ENCODE measurements at places on chromosomes 4 and X.

DNA sequence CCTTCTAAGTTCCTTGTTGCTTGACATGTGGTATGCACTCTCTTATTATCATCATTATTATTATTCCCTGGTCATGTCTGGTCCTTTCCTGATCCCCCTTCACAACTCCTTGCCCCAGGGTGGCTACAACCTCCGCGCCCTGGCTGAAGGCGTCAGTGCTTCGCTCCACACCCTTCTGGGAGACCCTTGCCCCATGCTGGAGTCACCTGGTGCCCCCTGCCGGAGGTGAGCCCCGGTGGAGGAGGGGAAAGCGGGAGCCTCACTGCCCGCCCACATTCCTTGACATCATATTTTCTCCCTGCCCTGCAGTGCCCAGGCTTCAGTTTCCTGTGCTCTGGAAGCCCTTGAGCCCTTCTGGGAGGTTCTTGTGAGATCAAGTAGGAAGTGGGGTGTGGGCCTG is 11.0 kb upstream of the ERAS start:
- DNase-seq = no peak

DNA sequence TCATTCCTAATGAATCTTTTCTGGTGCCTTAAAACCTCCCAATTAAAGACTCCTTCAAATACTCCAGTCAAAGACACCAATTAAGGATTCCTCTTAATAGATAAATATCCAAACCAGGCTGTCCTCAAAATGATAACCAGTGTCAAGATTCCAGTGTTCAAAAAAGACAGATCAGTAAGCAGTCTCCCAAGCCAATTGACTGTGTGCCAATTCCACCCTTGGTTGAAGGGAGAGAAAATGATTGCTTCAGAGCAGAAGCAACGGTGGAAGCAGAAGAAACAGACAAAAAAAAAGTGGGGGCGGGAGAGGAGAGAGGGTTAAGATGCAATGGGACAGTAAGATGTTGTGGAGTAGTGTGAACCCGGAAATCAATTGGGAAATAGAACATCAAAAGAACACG is 216.0 kb upstream of the FTHL17 start:
- DNase-seq = no peak

GRCh38 chrX:118974088-118974907 is at the start of gene LONRF3:
Gene LONRF3 (plus strand): TSS chrX:118974618. CDS start chrX:118974781, 163 bp downstream.
- peak; percentile 67 for DNase-seq

DNA sequence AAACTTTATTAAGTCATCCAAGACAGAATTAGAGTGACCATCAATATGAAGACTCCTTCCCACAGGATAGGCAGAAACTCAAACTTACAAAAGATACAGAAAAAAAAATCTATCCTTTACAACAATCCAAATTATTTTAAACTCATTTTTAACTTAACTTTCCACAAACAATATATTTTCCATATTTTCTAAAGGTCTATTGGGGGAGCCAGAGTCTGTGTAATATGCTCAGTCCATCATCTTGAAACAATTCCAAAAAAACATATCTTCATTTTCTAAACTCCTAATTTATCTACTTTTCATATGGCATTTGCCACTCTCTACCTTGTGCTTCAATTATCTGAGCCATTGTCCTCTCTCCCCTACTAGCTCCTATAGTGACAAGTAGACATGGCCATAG is 378.1 kb downstream of the PDGFC start:
- DNase-seq = no peak

- no peak for DNase-seq
Measured at GRCh38 chrX:45198706-45199105, 2.0 kb downstream of the DIPK2B start.

DNA sequence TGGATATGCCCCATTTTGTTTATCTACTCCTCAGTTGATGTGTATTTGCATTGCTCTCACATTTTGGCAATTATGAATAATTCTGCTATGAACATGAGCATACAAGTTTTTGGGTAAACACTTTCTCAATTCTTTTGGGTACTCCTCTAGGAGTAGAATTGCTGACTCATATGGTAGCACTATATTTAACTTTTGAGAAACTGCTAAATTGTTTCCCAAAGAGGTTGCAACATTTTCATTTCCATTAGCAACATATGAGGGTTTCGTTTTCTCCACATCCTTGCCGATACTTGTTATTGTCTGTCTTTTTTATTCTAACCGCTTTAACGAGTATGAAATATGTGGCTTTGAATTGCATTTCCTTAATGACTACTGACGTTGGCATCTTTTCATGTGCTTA is 185.4 kb downstream of the TSPAN5 start:
- no peak for DNase-seq

GRCh38 chr4:119570401-119570800 is 58.2 kb downstream of the PDE5A start:
- DNase-seq = no peak

DNA sequence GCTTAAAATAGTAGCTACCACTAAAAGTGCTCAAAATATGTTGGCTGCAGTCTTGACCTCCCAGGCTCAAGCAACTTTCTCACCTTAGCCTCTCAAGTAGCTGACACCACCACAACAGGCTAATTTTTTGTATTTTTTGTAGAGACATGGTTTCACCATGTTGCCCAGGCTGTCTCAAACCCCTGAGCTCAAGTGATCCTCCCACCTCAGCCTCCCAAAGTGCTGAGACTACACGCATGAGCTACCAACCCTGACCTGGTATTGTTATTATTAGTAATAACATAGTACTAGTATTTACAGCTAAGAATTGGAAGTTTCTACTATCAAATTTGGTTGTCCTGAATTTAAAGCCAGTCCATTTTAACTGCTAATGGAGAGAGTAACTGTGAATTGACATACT is 18.0 kb downstream of the STAP1 start:
- DNase-seq = no peak

DNA sequence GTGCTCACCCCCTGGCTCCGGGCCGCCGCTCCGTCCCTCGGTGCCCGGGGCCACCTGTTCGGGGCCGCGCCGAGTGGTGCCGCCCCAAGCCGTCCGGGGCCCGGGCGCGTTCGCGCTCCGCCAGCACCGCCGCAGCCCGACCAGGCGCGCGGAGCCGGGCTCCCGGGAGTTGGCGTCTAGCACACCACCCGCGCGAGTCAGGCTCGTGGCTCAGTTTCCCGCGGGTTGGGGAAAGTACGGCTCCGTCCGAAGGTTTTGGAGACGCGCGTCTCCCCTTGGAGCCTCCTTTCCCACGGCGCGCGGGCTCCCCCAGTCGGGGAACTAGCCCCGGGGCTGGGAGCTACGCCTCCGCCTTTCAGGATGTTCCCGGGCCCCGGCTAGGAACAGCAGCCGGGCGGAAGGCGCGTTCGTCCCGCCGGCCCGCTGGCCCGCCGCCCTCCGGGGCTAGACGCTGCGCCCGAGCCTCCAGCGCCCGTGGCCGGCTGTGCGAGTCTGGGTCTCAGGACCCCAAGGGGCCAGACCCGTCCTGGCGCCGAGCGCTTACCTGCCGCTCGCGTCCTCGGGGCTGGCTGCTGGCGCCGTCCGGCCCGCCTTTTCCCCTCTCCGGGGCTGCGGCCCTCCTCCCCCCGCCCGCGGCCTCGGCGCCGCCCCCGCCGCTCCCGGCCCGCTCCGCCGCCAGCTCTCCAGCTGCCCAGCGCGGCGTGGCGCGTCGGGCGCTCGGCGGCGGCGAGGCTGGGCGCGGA is at the start of gene ADGRG2:
Gene ADGRG2, minus strand, starts transcription at position 571 of the 743 bp plus-strand sequence. CDS start 53,634 bp downstream, outside the sequence.
- DNase-seq = peak; percentile 48

- DNase-seq = no peak
Measured at GRCh38 chr4:66568431-66568830, 898.1 kb upstream of the EPHA5 start.

- DNase-seq = no peak
Measured at GRCh38 chr4:171524903-171525302, 288.3 kb upstream of the GALNTL6 start.

DNA sequence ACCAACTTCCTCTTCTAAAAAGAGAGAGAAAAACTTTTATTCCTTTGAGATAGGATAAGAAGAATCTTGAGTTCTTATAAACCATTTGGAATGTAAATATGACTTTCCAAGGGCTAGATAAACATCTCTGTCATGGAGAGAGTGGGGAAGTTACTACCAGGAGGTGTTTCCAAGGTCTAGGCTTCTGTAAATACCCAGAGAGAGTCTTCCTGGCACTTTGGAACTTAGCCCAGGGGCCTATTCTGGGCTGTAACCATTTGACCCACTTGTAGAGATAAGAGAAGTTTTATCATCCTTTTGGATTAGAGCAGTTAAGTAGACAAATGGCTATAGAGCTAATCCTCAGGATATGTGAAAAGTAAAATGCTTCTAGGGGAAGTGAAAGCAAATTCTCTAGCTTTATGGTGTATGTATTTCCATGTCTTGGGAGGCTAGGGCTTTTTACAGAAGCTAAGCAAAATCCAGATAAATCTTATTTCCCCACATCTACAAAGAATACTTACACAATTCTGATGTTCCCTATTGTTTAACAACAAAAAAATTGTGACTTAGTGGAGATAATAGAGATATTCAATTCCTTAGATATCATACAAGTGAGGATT is 51.1 kb downstream of the MCUB start:
- no peak for DNase-seq

- peak; percentile 37 for DNase-seq
Measured at GRCh38 chrX:14712096-14712495, 160.8 kb downstream of the FANCB start.

DNA sequence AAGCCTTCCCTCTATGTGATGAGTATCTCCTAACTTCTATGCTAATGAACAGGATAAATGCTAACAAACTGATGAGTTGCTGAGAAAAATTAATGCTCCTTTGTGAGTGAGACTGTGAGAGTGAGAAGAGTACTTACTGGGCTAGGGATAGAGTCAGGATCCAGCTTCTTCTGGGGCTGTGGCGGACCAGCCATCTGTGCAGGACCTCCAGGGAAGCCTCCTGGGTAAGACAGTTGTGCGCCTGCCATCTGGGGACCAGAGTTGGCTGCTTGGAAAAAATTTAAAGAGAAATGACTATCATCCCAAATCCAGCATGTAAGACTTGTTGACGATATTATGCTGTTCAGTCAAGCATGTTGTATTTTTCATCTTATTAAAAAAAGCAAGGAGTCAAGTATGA is 21.0 kb downstream of the SEC24D start:
- no peak for DNase-seq

Measured in PC-3 (cell line).